ENCODE measurements at places on chromosomes 12 and 14. TPM values are rescaled to one million over a fixed set of nuclear protein-coding genes. Genes with fewer than 3 reads are reported as not detected.

Gene EPS8
- 7.9 TPM for polyA plus RNA-seq

Gene FOXG1
- polyA plus RNA-seq: not detected

Gene GLIPR1L1
- not detected for polyA plus RNA-seq

Gene RASSF9
- polyA plus RNA-seq: 1.4 TPM

Gene RNASE7
- 1.9 TPM for polyA plus RNA-seq

Gene IL26
- polyA plus RNA-seq: not detected
